ENCODE measurements at places on chromosomes 16 and 17.

DNA sequence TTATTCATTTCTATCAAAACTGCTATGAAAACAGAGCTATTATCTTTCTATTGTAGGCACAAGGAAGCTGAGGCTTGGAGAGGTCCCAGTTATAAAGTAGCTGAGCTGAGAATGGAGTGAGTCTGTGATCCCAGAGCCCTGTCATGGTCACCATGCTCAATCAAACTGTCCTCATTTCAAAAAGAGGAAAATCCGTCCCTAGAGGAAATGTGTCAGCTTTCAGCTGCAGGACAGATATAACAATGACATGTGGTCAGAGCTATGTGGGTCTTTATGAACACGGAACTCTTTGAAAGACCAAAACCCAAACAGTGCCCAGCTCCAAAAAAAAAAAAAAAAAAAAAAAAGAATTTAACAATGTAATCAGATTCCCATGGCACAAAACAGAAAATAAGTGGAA lies 266.1 kb downstream of the XYLT1 start:
- DNase-seq = no peak

GRCh38 chr17:3558603-3559269 lies 1.1 kb upstream of the TRPV3 start:
- no peak for DNase-seq

DNA sequence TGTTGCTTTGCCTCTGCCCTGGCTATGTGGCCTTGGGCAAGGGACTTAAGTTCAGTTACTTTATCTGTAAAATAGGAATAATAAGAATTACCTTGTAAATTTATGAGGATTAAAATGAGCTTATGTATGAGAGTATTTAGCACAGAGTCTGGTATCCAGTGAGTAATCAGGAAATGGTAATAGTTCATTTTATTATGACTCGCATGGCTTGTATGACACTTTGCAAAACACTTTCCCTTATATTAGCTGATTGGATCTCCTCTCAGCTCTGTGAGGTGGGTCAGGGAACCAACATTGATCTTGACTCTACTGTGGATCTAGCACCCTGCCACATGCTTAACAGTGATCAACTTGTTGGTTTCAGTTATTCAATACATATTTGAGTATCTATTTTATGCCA lies 8.3 kb upstream of the CDH3 start:
- no peak for DNase-seq

DNA sequence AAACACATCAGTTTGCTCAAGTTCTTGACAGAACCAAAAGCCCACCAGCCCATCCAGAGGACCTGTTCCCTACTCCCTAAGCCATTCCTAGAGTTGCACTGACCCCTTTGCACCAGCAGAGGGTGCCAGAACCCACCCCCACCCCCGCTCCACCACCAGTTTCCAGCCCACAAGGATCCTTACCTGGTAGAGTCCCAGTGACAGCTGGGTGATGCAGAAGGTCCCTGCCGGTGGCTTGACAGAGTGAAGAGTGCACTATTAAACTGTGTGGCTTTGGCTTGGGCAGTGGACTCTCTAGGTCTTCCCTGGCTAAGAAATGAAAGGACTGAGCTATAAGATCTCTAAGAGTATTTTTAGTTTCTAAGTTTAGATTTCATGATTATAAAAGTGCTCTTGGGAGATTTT lies 73.3 kb upstream of the MTMR4 start:
- peak; percentile 41 for DNase-seq

GRCh38 chr17:15973834-15974233 lies 25.7 kb downstream of the ZSWIM7 start:
- DNase-seq = no peak

GRCh38 chr16:21223787-21224186 lies 9.7 kb upstream of the ANKS4B start:
- no peak for DNase-seq

DNA sequence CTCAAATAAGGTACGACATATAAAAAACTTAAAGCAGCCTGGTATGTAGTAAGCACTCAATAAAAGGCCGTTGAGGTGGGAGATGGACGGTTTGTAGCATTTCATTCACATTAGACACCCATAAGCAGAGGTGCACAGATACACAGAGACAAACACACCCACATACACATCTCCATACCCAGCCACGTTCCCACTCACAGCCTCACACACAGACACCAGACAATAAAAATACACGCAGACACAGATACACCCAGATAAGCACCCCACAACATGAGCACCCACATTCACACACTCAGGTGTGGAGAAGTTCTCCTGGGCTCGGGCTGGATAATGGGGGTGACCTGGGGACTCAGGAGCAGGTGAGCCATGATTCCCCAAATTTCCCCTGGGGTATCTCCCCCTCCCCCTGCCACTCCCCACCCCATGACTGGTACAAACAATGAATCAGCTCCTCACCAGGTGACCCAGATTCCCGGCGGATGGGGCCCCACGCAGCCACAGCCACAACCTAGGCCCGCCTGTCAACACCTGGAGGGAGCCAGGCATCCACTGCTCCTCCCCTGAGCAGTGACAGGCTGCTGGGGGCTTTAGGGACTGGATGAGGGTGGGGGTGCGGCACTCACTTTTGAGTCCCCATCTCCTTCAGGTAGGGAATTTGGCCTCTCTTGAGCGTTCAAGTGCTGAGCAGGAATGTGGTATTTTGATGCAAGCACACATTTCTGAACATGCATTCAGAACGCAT lies 2.7 kb downstream of the DLX3 start:
- no peak for DNase-seq

GRCh38 chr16:10881479-10882030 lies 4.6 kb downstream of the CIITA start:
- no peak for DNase-seq

DNA sequence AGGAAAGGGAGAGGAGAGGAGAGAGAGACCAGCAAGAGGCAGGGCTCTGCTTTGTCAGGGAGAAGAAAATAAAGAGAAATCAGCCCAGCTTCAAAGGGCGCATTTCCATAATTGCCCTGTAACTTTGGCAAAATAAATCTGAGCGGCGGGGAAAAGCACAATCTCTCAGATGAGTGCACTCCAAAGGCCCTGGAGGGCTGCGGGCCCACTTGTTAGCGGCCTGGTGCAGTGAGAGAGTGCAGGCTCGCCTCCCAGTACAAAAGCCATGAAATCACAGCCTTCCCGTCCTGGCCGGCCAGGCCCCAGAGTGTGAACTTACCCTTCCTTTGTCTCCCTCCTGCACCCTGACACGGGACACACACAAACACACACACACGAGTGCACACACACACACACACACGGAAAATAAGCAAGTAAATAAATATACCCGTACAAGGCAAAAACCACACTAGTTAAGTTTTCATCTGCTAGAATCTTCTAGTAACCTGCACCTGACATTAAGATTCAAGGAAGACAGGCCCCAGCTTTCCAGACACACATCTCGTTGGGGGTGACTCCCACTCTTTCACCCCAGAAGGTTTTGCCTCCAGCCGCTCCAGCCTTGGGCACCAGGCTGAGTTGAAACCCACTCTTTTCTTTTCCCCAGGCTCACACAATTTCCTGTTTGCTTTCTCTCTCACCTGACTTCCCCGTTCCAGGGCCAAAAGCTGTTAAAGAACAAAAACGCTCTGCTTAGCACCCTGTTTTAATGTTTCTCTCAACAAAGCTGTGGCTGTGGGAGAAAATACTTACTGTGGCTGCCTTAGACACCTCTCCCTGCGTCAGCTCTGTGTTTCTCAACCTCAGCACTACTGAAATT lies 8.5 kb downstream of the IRX3 start:
- DNase-seq = no peak

DNA sequence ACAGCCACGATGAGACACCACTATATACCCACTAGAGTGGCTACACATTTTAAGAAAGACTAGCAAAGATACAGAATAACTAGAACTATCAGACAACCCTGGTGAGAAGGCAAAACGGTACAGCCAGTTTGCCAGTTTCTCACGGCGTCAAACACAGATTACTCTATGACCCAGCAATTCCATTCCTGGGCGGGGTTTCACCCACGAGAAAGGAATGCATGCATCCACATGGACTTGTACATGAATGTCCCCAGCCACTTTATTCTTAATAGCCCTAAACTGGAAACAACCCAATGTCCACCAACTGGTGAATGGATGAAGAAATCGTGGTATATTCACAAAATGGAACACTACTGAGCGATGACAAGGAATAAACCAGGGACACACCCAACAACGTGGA lies 74.5 kb downstream of the MYH10 start:
- DNase-seq = no peak

DNA sequence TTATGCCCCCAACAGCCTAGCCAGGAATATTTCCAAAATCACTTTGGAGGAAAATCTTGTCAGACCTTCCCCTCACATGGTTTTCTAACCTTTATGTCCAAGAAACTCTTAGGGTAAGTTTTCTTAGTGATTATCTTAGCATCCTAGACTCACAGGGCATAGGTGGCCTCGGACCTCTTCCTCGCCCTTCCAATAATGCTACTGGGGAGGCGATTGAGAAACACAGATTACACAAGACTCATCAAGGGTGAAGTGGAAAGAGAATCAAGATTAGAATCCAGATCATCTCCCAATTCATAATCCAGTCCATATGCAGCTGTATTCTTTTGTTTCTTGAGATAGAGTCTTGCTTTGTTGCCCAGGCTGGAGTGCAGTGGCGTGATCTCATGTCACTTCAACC lies 358.4 kb upstream of the CDH5 start:
- no peak for DNase-seq

- DNase-seq = no peak
Observed at GRCh38 chr17:57282296-57282695, 26.0 kb downstream of the MSI2 start.
